NCI-H1930 (cell line): ENCODE measurements at places on chromosomes 2 and 18.
A peak's percentile ranks its signal among the peaks of the same experiment; 100 is the strongest.

GRCh38 chr2:98654699-98655495 is 46.5 kb downstream of the UNC50 start:
- DNase-seq: no peak

DNA sequence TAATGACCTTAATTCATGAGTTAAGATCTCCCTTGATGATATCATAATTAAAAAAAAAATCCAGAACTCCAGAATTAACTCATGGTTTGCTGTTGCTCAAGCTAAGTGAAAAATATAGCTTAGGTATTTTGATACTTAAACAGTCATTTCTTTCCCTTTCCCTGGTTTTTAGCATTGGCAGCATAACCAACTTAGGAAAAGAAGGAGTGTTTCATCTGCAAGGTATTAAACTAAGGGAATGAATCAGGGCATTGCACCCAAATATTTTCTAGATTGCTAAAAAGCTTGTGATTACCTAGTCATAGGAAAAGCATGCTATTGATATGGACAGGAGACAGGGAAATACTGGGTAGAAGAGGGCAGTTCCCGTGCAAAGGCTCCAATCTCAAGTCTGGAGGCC is 207.2 kb downstream of the LRP1B start:
- DNase-seq: no peak

DNA sequence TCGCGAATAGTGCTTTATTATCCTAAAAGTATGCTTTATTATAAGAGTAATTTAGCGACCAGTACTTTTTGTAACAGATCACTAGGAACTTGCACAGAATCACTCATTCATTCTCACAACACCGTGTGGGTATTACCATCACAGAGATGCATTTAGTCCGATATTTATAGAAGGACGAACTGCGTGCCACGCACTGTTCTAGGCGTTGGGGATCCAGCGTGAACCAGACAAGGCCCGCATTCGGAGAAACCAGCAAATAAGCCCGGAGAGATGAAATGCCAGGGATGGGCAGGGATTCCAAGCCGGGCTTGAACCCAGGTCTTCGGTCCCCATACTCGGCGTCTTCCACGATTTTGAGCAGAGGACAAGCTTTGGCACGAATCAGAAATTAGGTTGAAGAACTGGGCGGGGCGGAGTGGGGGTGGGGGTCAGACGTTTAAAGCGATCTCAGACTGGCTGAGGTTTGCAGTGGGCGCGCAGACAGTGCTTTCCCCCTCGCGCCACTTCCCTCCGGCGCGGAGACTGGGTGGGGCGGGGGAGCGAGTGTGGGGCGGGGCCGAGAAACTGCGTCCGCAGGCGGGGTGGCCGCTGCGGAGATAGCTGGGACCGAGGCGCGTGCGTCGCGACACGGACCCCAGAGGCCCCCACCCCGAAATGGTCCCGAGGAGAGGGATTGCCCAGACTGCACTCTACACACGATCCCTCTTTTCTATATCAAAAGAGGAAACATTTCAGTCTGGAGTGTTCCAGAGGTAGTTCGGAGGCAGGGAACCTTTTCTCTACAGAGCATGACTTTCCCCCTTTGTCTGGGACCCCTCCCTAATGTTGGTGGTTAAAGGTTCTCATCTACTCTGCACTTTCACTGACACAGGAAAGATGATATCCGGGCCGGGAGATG is 1.1 kb upstream of the CXCR4 start:
- DNase-seq: peak; percentile 67

DNA sequence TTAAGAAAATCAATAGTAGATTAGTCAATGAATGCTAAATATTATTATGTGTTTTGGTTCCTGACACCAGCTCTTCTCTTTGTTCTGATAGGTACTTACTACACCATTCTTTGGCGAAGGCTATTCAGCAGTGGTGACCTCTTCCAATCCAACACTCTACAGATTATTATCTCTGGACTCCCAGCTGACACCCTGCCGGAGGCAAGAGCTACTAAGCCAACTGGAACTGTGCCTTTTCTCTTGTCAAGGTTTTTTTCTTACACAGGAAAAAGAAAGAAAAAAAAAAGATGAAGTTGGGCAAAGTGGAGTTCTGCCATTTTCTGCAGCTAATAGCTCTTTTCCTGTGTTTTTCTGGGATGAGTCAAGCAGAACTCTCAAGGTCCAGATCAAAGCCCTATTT is 11.7 kb downstream of the CDH7 start:
- no peak for DNase-seq

DNA sequence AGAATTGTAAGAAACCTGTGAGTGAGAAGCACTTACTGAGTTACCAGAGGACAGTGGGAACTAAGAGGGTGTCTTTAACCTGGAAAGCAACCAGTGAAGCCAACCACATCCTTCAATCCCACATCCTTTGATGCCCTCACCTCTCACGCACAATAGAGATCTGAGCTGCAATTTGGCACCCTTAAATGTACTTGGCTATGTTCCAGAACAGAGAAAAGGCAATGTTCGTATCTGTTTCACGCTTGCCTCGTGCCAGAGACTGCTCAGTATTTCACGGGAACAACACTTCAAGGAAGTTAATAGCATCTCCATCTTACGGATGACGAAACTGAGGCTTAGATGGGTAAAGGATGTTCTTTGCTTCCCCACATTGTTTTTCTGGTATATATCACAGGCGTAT is 167.4 kb downstream of the DPP10 start:
- DNase-seq: no peak

GRCh38 chr18:77346208-77346810 is 96.7 kb downstream of the GALR1 start:
- no peak for DNase-seq

- DNase-seq: no peak
These were observed 26.3 kb downstream of the GRB14 start for GRCh38 chr2:164595031-164595430.

GRCh38 chr2:108620656-108621055 is 86.4 kb downstream of the LIMS1 start:
- DNase-seq: no peak

GRCh38 chr2:210528716-210529115 is 27.7 kb upstream of the CPS1 start:
- no peak for DNase-seq

DNA sequence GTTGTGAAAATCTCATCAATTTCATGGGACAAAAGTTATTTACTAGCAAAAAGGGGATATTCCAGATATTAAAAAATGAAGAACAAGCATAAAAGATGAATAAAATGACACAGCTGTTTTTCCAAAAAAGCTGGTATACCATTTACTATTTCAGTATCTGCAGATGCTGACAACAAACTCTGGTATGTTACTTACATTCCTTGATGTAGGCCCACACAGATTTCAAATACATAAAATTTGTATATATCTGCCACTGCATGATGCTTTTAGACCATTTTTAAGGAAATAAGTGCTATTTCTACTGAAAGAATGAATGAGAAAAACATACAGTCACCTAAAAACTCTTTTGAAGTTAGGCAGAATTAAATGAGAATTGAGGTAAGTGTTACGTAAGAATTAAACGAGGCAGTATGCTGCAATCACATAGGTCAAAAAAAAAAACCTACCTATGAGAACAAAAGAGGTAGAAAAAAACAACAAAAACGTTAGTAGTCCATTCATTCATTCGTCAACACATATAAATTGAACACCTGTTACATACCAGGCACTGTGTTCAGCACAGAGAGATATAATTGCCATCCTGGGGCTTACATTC is 32.5 kb downstream of the ARL5A start:
- peak; percentile 25 for DNase-seq

GRCh38 chr2:115162494-115163293 is 720.3 kb downstream of the DPP10 start:
- DNase-seq: no peak

DNA sequence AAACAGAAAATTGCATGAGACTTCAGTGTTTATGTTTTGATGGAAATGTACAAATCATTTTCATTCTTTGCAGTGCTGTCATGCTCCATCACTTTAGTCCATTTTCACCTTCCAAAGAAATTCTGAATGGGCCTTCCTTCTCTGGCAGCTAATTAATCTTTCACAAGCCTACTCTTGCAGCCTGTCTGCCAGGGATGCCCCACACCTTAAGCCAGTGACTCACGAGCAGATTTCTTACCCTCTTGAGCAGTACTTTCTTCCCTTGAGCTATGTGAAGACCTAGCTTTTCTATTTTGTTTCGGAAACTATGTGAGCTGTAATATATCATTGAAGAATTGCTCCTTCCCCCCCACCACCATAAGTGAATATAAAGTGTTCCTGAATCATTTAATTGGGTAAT is 404.3 kb upstream of the VWC2L start:
- DNase-seq: no peak

GRCh38 chr2:46039543-46040303 is 257.5 kb upstream of the EPAS1 start:
- DNase-seq: no peak
